ENCODE measurements at places on chromosomes 1 and 21.

DNA sequence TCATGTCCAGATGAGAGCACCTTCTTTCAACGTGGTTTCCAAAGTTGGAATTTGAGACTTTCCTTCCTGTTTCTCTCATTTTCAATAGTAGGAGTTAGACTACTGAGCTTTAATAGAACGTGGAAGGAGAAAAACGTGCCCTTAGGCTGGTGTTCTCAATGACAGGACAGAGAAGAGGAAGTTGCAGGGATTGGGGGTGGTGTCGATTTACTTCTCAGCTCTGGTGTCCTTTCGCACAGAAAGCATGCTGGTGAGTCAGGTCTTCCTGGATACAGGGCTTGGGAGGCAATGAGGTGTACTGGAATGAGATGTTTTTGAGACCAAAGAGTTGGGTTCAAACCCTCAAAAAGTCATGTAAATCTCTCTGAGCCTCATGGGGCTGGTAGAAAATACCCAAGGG, 67.1 kb downstream of the HIVEP3 start:
- no peak for DNase-seq

DNA sequence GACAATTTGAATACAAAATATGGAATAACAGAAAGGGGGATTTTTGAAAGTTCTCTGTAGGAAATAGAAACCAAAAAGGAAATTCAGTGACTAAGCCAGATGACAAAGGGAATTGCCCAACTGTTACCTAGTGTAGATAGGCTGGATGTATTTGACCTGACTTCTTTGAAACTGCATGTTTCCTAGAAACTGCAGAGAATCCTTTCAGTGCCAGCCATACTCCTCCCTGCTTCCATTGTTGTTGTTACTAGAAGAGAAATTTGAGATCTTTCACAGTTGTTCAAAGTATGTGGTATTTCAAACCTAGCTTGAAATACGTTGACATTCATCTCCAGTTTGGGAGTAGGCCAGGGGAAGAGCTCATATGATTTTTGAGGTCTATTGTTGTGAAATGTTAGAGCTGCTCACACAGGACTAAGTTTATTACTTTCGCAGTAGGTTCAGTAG, 1.8 kb upstream of the GBP5 start:
- no peak for DNase-seq

DNA sequence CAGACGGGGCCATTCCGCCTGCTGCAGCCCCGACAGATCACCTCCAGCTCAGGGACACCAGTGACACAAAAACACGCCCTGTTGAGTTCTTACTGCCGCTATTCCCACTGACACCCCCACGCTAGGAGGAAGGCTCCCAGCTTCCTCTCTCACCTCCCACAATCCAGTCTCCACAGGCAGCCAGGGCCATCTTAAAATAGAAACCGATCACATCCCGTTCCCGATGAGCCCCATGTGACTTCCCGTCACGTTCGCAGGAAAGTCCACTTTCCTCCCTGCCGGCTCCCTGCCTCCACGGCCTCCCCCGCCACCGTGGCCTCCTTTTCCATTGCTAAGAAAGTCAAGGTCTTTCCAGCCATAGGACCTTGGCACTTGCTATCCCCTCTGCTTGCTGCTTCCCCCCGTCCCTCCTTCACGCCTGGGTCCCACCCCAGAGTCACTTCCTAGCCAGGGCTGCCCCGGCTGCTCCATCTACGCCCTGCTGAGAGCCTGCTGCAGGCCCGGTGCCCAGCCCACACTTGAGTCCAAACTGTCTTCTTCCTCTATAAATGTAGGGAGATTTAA, 24.0 kb upstream of the DDOST start:
- no peak for DNase-seq

DNA sequence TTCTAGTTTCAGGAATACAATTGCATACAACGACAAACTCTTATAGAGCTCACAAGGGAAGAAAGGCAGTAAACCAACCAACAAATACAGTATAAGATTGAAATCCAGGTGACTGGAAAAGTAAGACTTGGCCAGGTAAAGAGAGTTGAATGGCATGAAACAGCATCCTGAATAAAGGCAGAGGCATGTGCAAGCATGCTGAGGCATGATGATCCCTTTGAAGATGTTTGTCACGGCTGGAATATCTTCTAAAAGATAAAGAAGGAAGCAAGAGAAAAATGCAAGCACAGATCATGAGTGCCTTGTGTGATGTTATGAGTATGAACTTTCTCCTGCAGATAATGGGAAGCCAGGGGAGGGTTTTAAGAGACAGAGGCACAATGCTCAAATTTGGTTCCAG, 83.3 kb upstream of the SPATA6 start:
- DNase-seq: no peak

DNA sequence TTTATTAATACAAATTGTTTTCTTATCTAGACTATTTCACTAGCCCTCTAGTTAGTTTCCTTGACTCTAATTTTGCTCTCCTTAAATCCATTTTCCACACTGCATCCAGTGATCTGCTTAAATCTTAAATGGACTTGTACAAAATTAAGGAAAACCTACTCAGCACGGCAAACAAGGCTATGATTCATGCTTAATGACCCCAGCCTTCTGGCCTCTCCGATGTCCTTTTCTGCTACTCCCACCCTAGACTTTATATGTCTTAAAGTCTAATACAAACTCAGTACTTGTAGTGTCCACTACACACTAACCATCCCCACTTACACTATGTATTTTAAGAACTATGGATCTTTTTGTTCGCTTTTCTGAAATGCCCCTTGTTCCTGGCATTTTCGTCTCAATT, 2.2 kb downstream of the TMED5 start:
- no peak for DNase-seq

GRCh38 chr1:100516857-100517256, 21.1 kb upstream of the GPR88 start:
- no peak for DNase-seq

DNA sequence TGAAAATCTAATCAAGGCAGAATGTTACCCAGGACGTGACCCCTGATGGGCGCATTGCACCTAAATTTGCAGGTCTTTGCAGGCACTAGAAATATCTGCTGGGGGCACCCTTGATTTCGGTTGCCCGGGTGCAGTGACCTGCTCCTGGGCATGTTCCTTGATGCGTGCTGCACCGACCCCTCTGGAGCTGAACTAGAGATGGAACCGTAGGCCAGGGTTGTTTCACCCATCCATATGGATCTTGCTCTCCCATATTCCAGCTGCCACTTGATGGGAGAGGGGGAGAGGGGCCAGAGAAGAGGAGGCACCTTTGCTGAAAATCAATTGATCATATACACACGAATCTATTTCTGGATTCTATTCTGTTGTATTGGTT, 8.4 kb upstream of the COL18A1 start:
- no peak for DNase-seq

GRCh38 chr1:62530516-62531154, 66.7 kb upstream of the ANGPTL3 start:
- no peak for DNase-seq

GRCh38 chr1:21652937-21653743, 16.0 kb downstream of the RAP1GAP start:
- no peak for DNase-seq

DNA sequence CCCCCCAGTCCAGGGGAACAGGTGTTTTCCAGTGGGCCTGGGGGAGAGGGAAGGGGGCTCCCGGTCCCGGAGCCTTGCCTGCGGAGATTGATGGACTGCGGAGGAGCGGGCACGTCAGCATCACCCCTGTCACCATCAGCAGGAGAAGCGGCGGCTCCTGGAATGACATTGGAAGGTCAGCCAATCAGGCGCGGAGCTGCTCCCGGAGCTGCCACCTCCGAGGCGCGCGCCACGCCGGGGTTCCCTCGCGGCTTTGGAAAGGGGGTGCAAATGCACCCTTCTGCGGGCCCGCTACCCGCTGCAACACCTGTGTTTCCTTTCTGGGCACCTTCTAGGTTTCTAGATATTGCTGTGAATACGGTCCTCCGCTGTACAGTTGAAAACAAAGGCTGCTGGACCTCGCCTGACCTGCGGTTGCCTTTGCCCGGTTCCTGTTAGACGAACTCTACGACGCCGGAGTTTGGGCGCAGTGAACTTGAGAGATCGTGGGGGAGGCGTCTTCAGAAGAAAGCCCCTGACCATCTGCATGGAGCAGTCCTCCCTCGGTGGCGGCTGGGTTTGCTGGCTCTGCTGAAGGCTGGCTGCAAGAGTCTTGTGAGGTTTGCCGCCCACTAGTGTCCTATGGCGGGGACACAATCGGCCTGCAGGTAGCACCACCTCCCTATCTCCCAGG, 5.3 kb downstream of the DSCAM start:
- no peak for DNase-seq

GRCh38 chr1:187122566-187122965, 293.8 kb downstream of the PLA2G4A start:
- no peak for DNase-seq

- DNase-seq: no peak
Observed at GRCh38 chr1:57623039-57623790, 199.4 kb upstream of the DAB1 start.

DNA sequence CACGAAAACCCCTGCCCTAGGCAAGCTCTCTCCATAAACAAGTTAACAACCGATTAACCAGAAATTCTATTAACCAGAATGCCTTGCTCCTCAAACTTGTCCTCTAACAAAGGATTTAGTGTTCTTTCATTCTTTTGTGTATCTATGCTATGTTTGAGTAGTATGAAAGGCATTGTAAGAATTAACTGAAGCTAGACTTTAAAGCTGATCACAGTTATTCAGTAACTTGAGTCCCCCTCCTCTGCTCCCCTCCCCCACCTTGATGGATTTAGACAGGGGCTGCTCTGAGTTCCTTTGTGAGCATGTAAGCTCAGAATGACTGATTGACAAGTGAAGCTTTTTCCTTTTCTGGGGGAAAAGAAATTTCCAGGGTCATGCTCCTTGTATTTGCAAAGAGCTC, 257.6 kb downstream of the TTLL7 start:
- no peak for DNase-seq

DNA sequence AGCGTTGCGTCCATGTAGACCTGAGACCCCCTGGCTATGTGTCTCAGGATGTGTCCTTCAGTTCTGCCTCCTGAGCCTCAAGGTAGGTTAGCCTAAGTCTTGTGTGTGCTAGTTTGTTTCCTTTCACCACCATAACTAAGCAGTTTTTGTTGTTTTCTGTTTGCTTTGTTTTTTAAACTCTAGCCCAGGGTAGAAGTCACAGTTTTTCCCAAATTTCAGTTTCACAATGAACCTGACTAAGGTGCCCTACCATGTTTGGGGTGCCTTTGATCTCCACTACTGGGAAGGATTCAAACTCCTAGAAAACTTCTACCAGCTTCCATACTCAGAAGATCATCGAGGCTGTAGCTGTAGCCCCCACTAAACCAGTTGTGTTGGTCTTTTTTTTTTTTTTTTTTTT, 14.8 kb upstream of the SMG7 start:
- DNase-seq: no peak

- no peak for DNase-seq
Observed at GRCh38 chr1:17272646-17273045, 23.7 kb downstream of the PADI3 start.

DNA sequence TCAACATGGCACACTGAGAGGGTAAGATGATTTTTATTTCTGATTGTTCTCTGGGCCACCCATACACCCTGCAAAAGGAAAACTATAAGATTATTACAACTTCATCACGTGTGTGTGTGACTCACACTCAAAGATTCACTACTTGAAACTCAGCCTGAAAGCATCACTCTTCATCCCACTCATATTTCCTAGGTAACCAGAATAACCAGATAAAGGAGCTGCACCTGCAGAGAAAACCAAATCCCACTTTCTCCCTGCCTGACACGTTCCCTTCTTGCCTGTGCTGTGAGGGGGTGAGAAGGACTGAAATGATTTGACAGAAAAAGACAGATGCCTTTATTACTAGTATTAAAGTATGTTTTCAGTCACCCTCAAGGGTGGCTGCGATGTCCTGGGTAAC, 131.6 kb downstream of the TGFBR3 start:
- DNase-seq: no peak

- no peak for DNase-seq
Observed at GRCh38 chr1:55057270-55057955, 18.1 kb downstream of the PCSK9 start.

DNA sequence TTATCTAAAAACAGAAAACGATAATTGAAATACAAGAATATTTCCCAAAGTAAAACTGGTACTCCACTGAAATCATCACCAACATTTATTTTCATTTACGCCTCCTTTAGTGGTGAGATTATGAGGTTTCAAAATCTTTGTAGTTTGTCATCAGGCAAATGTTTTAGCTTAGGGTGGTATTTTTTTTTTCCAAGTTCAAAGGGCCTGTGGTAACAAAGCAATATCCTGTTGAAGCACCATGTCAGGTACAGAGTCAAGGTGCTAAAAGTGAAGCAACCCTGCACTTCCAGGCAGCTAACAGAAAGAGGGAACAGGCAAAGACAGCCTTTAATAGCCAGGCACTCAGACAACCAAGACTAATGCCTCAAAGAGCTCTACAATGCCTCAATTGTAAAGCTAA, 89.2 kb downstream of the JAK1 start:
- DNase-seq: no peak

DNA sequence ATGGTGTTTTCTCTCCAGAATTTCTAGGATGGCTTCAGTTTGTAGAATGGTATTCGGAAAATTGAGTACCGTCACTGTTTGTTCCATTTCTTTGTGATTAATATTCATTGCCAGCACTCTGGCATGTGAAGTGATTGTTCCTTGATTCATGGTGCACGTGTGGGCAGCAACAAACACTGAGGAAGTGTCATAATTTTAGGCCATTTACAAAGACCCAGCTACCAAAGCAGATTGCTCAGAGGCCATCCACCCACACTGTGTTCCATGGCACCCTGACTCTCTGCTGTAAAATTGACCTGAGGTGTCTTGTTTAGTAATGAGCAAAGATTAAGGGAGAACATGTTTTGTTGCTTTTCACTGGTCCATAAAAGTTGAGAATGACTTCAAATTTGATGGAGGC, 250.9 kb upstream of the FMN2 start:
- DNase-seq: no peak

GRCh38 chr1:206075786-206076755, 23.1 kb downstream of the RHEX start:
- no peak for DNase-seq

DNA sequence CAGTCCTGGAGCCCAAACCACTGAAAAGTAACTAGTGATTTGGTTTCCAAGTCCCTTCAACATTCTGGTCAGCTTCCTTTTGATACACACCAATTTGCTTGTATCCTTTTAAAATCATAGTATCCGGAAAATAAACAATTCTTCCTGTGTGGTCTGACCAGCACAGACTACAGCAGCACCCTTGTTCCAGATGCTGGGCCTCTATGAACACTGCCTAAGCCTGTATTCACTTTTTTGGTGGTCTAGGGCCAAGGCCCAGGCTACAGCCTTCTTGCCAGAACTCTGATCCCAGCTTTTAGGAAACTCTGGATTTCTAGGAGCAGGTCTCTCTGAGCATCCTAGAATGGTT, 801 bp upstream of the DDAH1 start:
- no peak for DNase-seq

DNA sequence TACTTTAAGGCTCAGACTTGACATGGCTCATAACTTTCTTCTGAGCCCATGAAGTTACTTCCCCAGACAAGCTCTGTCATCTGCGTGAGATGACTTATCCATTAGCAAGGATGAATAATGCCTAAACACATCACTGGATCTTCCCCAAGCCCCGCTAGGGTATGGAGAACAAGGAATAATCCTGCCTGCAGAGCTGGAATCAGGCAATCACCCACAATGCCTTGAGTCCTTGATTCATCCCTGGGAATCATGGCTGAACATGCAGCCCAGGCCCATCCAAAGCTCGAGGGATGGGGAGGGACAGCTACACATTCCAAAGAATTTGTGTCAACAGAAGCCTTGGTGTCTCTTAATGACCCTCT, 131.7 kb downstream of the PSMG1 start:
- no peak for DNase-seq

GRCh38 chr1:172473302-172473701, 29.4 kb upstream of the PIGC start:
- no peak for DNase-seq

Data from stimulated activated CD4-positive, alpha-beta T cell treated with anti-CD3 and anti-CD28 coated beads, Interleukin-1b, Interleukin-23, amount 100 ng/mL, for 1 hour (primary cell).